HFF-Myc (cell line): ENCODE measurements at places on chromosomes 1 and 21.

DNA sequence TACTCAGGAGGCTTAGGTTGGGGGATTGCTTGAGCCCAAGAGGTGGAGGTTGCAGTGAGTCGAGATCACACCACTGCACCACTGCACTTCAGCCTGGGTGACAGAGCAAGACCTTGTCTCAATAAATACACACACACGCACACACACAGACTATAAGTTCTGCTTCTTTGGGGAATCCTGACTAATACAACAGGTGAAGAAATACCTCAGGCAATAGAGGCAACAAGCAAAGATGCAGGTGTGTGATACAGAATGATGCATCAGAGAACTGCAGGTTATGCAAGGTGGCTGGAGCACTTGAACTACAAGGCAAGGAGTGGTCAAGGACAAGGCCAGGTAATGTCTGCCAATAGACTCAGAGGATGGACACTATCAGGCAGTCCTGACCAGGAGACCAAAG, 117.6 kb upstream of the ZNF678 start:
- no peak for DNase-seq

- DNase-seq = no peak
Observed at GRCh38 chr1:92701147-92701546, 83.8 kb downstream of the EVI5 start.

DNA sequence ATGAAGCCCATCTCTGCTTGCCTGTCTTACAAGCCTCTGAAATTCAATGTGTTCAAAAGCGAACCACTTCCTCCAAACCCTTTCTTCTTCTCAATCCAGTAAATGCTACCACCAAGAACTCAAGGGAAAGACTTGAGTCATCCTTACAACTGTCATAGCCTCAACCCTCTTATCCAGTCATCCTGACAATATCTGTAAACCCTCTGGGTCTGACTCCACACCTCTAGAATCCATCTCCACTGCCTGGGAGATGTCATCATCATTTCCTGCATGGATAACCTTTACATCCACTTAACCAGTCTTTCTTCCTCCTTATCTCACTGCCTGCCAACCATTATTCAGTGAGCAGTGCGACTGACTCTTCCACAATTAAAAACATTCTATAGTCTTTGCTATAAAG, 441.1 kb downstream of the SETD4 start:
- no peak for DNase-seq

DNA sequence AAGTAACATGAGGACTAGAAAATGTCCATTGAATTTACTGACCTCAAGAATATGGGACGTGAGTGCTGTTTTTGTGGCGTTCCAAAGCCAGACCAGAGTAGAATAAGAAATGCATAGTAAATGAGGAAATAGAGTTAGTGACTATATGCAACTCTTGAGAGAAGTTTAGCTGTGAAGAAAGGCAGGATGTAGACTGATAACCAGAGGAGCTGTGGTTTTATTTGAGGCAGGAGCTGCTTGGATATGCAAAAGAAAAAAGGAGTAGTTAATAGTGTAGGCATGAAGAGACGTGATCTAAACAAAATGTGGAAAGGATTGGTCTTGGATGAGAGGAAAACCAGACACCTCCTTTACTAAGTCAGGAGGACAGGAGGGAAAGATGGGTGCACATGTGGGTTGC, 28.2 kb downstream of the DNAH14 start:
- DNase-seq = no peak

- no peak for DNase-seq
Observed at GRCh38 chr21:43927591-43928221, 62.7 kb downstream of the AGPAT3 start.

DNA sequence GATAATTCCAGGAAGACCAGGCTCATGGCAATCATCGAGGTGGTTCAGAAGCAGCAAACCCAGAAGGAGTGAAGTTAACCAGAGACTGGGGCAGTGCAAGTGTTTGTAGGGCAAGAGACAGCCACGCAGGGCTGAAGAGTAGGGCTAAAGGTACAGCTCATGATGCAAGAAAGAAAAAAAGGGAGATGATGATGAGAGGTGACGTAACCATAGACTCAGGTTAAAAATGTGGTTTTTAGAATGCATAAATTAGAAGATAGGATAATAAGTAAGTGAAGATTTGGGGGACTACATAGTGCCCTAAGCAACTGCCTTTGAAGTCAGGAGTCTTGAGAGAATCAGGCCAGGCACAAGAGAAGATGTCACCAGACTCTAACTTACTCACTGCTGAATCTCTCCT, 333 bp downstream of the LCE7A start:
- DNase-seq = no peak

DNA sequence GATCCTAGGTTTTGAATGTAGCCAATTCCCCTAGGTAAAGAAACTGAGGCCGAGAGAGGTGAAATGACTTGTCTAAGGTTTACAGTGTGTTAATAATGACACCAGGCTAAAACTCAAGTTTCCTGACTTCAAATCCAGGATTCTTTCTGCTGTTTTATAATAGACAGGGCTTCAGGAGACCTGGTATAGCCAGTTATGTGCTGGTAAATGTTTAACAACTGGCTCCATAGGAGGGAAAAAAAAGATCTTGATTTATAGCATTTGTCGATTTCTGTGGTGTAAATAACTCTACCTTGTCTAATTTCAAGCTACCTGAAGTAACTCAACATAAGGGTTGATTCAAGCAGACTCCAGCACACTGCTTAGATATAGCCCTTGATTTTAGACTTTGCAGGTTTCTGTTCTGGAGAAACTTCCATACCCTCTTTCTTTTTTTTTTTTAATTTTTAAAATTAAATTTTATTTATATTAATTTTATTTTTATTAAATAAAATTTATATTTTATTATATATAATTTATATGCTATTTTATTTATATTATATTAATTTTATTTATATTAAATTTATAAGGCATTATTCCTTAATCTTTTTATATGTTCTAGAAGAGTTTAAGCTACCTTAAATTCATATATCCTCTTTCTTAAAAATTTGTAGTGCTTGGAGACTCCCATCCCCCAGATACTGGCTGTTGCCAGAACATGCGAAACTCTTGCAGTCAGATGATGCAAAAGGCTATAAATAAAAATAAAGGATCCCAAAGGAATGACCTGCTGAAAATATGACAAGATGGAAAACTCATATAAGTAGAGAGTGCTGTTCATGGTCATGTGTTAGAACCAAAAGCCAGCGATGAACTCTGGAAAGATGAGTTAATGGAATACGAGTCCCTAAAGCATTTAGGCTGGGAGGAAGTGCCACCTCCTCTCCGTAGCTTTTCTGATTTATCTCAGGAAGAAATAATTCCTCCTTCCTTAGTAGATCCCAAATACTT, 35.4 kb upstream of the SRSF10 start:
- DNase-seq = no peak

DNA sequence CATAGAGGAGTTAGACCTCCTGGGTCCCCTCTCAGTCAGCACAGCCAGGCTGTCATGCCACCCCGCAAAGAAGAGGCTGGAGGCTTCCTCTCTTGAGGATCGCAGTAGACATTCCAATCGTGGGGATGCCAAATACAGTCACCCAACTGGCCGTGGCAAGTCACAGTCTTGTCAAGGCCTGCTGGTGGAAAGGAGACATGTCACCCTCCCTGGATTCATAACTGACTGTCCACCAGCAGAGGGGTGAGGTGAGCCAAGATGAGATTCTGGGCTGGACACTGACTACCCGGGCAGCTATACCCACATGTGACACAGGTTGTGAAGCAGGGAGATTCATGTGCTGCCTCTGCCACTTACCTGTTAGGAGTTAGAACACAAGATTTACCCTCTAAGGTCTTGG, 123.5 kb upstream of the NGF start:
- no peak for DNase-seq

- DNase-seq = no peak
Observed at GRCh38 chr1:167587342-167587741, 33.8 kb upstream of the CREG1 start.

- no peak for DNase-seq
Observed at GRCh38 chr1:178928976-178929375, 58.1 kb upstream of the ANGPTL1 start.

DNA sequence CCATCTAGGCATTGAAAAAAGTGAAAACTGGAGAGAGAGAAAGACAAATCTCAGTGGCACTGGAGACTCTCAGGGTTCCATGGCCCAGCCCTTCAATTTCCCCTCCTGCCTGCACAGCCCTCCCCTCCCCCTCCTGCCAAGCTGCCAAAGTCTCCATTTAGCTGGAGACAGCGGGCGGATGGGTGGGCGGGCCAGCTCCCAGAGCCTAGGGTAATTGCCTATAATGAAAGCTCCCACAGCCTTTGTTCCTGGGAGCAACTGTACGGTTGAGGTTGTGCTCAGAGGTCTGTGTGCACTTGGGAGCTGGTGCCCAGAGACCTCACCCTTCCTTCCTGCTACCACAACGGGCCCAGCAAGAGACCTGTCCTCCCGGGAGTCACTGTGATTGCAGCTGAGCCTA, 89.6 kb downstream of the NAV1 start:
- no peak for DNase-seq
